Activated CD4-positive, alpha-beta T cell treated with anti-CD3 and anti-CD28 coated beads, Interleukin-2, amount 50 U/mL, for 16 hours (primary cell): ENCODE measurements at places on chromosomes 12 and 14.

GRCh38 chr12:48013287-48013686 lies 9.0 kb upstream of the COL2A1 start:
- no peak for DNase-seq

DNA sequence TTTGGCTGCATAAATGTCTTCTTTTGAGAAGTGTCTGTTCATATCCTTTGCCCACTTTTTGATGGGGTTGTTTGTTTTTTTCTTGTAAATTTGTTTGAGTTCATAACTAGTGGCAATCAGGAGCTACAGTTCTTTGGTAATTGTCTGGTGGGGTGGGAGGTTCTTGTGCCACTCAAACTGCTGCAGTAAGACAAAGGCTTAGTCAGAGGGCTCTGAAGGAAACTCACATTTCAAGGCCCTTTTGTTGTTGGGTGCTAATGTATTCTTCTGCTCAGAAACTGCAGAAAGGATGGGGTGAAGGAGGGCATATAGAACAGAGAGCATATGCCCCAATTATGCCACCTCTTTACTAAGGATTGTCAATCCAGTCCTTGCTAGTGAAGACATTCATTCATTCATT lies 21.9 kb downstream of the MYRFL start:
- no peak for DNase-seq

- DNase-seq = no peak
Measured at GRCh38 chr12:32010631-32011336, 51.6 kb downstream of the RESF1 start.

DNA sequence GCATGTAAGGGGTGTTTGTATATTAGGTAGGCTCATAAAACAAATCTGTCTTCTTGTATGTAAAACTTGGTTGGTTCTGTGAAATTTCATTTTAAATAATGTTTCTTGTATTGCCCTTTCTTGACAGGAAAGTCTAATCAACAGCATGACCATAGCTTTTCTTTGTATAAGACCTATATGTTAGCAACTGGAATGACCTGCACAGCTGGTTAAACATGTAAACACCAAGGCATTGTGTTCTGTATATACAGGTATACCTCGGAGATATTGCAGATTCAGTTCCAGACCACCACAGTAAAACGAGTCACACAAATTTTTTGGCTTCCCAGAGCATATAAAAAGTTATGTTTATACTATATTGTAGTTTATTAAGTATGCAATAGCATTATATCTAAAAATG lies 183.6 kb downstream of the ERC1 start:
- no peak for DNase-seq

DNA sequence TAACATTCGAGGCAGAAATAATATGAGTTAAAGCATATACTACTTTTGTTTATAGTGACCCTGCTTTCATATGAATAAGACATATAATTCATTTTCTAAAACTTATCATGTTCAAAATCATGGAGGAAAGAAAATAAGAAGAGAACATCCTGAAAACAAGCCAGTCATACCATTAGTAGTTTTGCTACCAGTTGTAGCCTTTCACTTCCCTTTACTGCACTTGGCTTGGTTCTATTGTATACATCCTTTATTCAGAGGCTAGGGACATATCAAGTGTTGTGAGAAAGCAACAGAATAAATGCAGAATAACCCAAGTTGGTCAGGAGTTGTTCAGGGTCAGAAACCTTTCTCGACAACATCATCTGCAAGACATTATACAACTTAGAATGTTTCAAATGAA lies 598.7 kb downstream of the SOX5 start:
- DNase-seq = no peak

DNA sequence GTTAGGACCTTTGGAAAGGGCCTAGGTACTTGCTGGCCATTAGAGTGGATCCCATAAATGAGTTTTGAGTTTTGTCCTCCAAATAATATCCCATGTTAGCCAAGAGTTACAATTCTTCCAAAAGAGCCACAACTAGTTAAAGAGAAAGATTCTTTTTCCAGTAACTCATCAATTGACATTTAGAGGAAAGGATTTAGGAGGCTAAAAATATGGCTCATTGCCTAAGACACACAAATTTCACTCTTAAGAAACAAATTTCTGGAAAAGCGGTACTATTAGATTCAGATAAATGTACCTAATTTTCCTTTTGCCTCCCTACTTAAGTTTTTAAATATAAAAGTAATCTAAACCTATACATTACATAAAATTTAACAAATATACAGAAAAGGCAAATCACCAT lies 21.3 kb downstream of the DACT1 start:
- DNase-seq = no peak

DNA sequence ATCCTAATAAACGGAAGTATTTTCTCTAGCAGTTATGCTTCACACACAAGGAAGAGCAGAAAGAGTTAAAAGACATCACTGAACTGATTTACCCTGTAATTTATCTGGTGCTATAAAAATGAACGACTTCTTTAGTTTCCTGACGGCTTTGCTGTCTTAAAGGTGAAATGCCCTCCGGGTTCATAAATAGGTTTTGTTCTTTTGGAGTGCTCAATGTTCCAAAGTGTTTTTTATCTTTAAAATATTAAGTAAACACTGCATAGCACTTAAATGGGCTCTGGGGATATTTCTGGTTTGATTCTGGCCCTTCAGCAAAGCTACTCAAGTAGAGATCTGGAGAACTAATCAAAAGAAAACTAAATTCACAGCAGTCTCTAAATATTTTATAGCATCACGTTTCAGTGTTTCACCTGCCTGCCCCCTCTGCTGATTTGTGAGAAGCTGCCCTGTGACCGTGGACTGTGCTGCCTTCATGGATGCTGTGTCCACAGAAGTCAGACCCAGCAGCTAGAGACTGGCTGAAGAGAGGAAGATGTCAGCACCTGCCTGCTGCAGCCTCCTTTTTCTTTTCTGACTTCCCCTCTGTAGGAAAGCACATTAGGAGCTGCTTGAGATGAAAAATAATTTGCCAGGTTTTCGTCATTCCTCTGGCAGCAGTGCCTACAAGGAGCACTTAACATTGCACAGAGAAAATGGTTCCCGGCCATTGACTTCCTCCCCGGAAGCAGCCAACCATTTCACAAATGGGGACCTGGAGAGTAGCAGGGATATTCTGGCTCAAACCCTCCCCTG lies 205.1 kb upstream of the FSCB start:
- no peak for DNase-seq

GRCh38 chr14:92587700-92588085 lies 74.1 kb downstream of the RIN3 start:
- DNase-seq = no peak

- no peak for DNase-seq
Measured at GRCh38 chr14:101395779-101396178, 165.5 kb upstream of the DIO3 start.

GRCh38 chr12:116695464-116695725 lies 42.5 kb downstream of the SPRING1 start:
- DNase-seq = no peak

DNA sequence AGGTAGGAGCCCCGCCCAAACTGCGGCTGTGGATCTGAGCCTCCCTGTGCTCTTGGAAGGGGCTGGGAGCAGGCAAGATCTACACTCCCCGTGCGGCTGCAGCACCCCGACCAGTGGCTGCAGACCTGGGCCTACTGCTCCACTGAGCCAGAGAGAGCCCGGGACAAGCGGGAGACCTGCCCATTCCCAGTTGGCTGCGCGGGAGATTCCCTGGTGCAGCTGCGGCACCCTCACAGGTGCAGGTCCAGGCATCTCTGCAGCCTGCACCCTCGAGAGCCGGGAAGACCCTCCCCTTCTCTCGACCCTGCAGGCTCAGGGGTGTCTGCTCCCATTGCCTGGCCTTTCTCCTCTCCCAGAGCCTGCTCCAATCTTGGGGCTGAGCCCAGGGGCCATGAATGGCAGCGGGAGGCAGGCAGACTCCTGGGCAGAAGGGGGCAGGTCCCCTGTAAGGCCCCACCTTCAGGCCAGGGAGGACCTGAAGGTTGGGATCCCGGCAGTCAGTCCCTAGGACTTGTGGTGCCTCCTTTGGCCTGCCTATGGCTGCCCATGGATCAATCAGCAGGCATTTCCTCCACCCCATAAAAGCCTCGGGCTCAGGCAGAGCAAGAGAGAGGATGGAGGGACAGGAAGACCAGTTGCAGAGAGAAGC lies 8.8 kb upstream of the A2M start:
- no peak for DNase-seq

- no peak for DNase-seq
Measured at GRCh38 chr14:99763527-99764221, 29.5 kb upstream of the EML1 start.

DNA sequence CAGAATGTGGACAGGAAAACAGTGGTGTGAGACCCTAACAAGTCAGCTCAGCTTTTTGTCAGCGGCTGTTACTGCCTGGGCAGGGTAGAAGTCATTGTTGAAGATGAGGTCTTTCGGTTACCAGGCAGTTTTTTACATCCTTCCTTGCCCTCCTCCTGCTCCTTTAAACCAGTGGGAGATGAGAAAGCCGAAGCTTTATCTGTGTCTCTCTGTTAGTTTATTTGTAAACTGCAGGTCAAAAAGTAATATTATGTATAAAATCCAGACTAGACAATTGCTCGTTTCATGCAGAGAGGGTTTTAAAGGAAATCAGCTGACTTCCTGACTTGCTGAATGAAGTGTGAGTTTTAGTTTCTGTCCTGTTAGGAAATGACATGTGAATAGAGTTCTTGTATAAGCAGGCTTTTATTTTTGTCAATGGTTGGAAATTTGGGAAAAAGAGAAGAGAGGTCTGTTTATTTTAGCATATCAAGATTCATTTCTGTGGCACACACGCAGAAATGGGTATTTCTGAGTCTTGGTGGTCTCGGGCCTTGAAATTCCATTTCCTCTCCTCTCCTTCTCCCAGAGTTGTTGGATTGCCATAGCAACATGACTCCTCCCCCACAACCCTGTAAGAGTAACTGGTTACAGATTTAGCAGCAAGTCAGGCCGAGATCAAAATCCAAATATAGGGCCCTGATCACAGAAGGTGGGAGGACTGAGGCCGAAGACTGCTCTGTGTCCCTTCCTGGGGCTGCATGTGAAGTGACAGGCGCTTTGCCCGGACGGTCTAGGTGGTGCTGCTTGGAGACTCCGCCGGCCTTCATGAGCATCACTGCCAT lies 60.8 kb downstream of the SAMD4A start:
- peak; percentile 67 for DNase-seq

DNA sequence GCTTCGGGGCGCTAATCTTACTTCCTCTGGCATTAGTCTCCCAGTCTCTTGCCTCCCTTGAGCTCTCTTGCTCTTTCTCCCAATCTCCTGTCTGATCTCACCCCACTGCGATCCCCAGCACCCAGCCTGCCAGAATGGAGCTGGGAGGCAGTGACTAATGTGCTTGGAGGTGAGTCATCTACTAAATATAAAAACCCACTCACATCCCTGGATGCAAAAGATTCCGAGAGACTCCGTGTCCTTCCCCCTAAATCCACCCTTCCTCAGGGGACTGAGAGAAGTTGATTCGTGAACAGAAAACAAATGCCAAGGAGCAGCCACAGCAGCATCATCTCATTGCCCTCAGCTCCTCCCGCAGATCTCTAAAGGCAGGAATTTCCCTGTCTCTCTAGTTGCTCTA lies 45.7 kb upstream of the KCNA5 start:
- DNase-seq = no peak

DNA sequence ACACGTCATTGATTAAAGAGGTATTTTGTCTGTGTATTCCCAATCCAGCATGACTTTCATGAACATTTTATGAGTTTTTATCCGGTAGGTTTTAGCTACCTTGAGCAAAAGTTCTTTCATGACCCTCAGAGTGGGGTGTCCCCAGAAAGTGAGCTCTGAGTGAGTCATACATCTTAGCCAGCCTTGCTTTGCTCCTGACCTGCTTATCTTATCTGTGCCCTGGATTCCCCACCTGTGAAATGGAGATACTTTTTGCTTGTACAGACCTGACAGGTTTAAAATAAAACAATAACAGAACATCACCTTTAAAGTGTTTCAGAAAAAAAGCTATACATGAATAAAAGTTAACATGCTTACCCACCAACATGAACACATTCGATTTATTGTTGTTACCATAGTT lies 202.8 kb upstream of the SOX5 start:
- DNase-seq = no peak

DNA sequence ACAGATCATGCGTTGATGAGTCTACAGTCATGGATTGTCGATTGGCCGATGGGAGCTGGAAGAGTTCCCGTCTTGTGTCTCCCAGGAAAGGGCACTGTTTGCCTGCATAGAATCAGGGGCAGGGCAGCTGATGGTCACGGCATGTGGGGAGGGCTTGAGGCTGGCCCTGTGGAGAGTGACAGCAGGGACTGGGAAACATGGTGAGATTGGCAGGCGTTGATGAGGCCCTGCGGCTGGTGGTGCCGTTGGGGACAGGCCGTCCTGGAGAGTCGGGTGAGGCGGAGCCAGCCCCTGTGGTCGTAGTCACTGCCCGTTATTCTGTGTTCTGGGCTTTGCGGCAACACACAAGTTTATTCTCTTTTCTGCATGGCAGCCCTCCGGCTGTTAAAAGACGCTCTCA lies 52.9 kb downstream of the TECPR2 start:
- no peak for DNase-seq

- DNase-seq = no peak
Measured at GRCh38 chr12:128305336-128305892, 38.4 kb downstream of the TMEM132C start.

DNA sequence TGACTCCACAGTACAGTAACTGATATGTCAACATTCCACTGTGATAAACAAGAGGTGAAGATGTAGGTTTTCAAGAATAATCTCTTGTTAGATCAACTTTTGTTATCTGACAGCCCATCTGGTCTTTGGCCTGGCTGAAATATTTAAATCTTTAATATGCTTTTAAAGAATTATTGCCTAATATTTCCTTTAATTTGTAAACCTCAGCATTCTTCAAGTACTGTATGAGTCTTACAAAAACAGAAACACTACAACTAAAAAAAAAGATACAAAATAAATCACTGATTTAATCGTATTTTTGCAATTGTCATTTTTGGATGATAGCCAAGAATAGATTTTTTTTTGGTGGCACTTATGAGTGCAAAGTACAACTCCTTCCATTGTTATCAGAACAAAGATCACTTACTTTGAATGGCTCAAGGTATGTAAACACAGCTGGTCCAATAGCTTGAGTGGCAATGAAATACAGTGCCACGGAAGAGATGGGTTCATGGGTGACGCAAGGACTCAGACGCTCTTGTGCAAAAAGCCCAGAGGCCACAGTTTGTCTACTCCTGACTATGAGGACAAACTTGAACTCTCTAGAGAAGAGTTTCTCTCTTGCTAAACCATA lies 109.5 kb downstream of the PAX9 start:
- no peak for DNase-seq

- no peak for DNase-seq
Measured at GRCh38 chr12:22533155-22533554, 11.2 kb downstream of the C2CD5 start.

- peak; percentile 58 for DNase-seq
Measured at GRCh38 chr14:61894452-61895077, 132.3 kb downstream of the SNAPC1 start.
